ENCODE measurements at places on chromosomes 1 and 21.
A peak's percentile ranks its signal among the peaks of the same experiment; 100 is the strongest.

GRCh38 chr1:156807627-156808026 lies 9.0 kb downstream of the SH2D2A start:
- DNase-seq = no peak

GRCh38 chr1:46110521-46110920 lies 21.9 kb downstream of the PIK3R3 start:
- no peak for DNase-seq

GRCh38 chr21:44070391-44070790 lies 36.8 kb upstream of the PWP2 start:
- no peak for DNase-seq

- no peak for DNase-seq
Measured at GRCh38 chr21:18041012-18041411, 203.6 kb upstream of the CHODL start.

- DNase-seq = no peak
Measured at GRCh38 chr1:218363141-218363540, 18.0 kb downstream of the TGFB2 start.

DNA sequence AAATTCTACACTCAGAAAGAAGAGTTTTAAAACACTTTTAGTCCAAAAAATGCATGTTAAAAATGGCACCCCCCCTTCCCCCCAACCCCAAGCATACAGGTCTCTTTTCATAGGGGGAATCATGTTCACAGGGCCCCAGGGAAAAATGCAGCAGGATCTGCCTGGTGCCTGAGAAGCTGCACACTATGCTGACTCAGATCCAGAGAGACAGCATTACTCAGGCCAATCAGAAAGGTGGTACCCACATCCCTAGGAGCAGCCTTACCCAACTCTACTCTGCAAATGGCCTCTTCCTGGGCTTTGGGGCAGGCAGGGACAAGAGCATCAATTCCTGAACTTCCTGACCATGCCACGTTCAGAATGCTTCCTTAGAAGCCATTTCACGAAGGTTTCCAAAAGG lies 119.0 kb downstream of the HIVEP3 start:
- DNase-seq = no peak

GRCh38 chr1:91386109-91386508 lies 18.5 kb downstream of the HFM1 start:
- no peak for DNase-seq

GRCh38 chr21:44260791-44261631 lies 686 bp downstream of the DNMT3L start:
- no peak for DNase-seq

- no peak for DNase-seq
Measured at GRCh38 chr1:22749919-22750684, 39.5 kb downstream of the EPHB2 start.

GRCh38 chr1:21451981-21452411 lies 12.1 kb downstream of the NBPF3 start:
- DNase-seq = no peak

DNA sequence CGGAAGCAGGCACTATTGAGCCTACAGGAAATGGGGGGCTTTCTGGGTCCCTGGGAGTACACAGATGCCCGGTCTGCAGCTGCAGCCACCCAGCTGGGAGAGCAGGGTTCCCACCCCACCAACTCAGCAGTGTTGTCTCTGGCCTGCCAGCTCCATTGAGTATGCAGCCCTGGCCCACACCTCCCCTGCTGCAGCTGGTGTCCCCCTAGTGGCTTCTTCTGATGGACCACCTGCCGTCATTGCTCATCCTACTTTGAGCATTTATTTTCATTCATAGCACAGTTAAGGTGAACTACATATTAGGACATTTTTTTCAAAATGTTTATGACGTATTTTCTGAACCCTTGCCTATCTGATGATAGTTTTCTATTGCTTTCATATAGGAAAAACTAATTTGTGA lies 189.8 kb upstream of the LYPLAL1 start:
- DNase-seq = no peak

DNA sequence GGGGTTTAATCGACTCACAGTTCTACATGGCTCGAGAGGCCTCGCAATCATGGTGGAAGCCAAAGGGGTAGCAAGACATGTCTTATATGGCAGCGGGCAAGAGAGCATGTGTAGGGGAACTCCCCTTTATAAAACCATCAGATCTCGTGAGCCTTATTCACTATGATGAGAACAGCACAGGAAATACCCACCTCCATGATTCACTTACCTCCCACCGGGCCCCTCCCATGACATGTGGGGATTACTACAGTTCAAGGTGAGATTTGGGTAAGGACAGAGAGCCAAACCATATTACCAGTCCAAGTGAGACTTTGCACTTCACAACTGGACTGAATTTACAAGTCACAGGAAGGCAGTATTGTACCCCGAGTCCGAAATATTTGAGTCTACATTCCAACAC lies 73.9 kb upstream of the ANGPTL1 start:
- DNase-seq = no peak

DNA sequence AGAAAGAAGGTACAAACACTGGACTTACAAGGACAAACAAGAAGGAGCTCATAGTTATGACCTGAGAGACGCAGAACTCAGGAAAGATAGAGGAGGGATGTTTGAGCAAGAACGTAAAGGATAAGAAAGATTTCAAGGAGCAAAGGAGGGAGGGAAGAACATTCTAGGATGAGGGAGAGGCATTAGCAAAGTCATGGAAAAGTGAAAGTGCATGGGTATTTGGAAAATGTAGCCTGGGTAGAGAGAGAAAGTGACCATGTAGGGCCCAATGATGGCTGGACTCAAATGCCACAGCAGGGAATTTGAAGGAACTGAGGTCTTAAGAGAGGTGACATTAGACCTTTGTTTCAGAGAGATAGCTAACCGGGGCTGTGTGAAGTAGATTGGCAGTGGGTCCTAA lies 76.5 kb downstream of the SYT6 start:
- DNase-seq = no peak

DNA sequence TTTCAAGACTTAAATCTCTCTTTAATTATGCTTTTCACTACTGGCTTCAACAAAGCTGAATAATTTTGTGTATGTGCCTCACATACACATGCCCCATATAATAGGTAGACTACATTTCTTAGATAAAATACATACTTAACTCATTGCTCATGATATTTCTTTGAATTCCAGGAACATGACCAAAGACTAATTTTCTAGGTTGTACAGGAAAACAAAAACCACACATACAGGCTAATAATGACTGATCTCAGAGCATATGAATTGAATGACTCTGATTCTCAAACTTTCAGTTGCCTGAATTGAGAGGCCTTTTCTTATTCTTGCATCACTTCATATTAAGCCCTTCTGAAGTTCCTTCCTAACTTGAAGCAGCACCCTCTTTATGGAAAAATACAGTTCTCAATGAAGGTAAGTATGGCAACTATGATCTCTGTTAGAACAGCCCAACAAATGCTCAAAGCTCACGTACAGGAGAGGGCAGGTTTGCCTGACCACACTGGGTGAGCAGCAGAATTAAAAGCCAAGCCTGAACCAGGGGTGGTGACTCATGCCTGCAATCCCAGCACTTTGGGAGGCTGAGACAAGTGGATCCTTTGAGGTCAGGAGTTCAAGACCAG lies 22.6 kb upstream of the UAP1 start:
- no peak for DNase-seq

DNA sequence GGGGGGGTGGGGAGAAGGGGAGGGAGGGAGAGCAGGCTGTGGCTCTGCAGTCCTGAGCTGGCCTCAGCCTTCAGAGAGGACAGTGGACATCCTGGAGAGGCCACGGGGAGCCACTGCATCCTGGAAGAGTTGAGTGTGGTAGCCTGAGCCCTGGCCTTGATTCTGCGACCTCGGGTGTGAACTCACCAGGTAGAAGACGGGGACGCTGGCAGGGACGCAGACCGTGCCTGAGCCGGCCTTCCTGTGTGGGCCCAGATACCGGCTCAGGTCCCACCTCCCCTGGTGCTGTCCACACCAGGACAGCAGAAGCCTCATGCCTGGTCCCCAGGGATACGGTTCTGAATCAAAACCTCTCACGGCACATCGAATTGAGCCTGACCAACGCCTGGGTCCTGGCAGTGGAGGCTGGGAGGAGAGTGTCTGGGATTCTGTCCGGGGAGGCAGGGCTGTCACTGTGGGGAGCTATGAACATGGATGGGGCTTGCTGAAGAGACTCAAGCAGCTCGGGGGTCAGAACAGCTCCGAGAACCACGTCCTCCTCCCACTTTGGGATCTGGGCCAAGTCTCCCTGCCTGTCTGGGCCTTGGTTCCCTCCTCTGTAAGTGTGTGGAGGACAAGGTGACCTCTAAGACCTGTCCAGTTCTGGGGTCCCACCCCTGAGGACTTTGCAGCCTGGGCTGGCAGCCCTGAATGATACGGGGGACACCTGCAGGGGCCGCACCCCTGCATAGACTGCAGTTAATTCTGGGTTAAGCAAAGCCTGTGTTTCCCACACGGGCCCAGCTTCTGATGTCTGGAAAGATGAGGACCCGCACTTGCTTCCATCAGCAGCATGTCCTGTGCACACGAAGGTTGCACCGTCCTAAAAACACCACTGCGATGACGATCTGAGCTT lies 30.4 kb downstream of the RRP1 start:
- no peak for DNase-seq

DNA sequence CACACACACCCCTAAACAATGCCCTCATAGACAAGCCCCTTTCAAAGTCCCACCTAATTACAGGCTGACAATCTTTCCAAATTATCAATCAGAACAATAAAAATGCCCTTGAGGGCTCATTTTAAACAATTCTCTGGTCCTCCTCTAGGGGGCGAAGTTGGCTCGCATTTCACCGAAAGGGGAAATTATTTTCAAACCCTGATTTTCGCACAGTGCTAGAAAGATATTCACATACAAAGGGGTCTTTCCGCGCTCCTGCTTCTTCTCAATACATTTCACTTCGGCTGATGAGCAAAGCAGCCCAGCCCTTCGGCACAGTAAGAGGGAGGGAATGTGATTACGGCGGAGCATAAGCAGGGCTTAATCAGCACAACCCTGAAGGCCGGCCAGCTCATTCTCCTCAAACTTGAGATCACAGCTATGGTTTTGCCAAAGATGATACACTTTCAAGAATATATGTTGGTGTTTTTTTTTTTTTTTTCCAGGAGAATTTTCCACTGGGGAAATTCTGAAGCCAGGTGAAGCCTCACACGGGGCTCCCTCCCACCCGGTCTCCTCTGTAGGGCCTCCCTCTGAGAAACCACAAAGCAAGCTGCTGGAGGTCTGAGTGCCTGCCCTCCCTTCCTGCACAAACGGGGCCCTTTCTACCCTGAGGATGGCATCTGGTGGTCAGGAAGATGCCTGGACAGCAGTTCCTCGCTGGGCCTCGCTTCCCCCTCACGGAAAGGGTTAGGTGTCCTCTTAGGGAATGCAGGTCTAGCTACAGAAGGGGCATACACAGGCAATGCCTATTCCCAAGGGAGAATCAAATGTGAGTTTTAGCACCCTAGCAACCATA lies 66.9 kb downstream of the GNG12 start:
- DNase-seq = peak; percentile 28

- DNase-seq = no peak
Measured at GRCh38 chr1:18681423-18681835, 50.8 kb downstream of the PAX7 start.

DNA sequence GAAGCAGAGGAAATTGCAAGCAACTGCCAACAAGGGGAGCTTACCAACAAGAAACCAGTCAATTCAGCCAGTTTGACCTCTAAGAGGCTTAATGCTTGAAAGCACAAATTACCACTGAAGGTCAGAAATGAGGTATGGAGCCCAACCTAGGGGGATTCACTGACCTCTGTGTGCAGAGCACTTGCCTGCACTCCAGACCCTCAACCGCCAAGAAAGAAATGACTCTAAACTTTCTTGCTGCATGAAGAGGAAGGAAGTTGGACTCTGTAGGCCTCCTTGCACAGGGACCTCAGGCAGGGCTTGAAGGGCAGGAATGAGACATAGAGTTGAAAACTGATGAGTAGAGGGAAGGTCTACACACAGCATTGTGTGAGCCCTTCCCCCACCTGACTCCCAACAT lies 10.0 kb downstream of the ARMH1 start:
- DNase-seq = no peak

- DNase-seq = no peak
Measured at GRCh38 chr1:206059355-206059915, 6.5 kb downstream of the RHEX start.

- no peak for DNase-seq
Measured at GRCh38 chr1:34166625-34167361, 1.8 kb upstream of the CSMD2 start.

- no peak for DNase-seq
Measured at GRCh38 chr1:230272557-230272956, 153.6 kb downstream of the PGBD5 start.

- DNase-seq = no peak
Measured at GRCh38 chr1:17646444-17647280, 107.2 kb downstream of the ARHGEF10L start.

- DNase-seq = no peak
Measured at GRCh38 chr1:206744683-206745082, 25.9 kb upstream of the IL19 start.

GRCh38 chr21:34911360-34911759 lies 137.7 kb downstream of the RUNX1 start:
- no peak for DNase-seq

- DNase-seq = no peak
Measured at GRCh38 chr1:32494196-32494595, 29.3 kb downstream of the ZBTB8B start.

- DNase-seq = no peak
Measured at GRCh38 chr1:211487082-211487481, 4.9 kb downstream of the RD3 start.

- DNase-seq = no peak
Measured at GRCh38 chr1:76864383-76864782, 2.9 kb upstream of the ST6GALNAC5 start.

DNA sequence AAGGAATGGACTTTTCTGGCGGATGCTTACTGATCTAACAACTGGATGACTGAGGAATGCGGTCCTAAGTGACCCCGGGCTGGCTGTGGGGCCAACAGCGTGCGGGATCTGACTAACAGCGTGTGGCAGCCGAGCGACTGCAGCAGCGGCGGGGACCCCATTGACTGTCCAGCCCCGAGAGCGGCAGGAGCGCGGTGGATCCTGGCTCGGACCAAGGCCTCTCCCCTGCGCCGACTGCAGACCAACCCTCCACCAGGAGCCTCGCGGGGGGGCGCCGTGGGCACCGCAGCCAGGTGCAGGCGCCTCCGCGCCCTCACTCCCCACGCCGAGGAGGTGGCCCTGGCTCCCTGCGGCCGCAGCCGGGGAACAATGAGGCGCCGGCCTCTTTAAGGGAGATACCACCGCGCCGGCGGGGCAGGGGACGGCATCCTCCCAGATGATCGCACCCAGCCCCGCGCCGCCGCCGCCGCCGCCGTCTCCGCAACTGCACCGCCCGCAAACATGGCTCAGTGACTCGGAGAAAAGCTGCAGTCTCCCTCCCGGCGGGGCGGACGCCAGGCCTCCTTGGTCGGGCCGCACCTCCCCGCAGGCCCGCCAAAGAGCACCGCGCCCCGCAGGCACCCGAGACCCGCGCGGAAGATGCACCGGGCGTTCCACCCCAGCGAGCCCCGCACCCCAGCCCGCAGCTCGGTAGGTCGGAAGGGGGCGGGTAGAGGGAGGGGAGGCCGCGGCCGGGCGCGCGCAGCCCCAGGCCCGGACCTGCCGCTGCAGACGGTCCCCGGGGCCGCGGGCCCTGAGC lies 694 bp upstream of the PDIK1L start:
- peak; percentile 86 for DNase-seq
